ENCODE measurements at places on chromosomes 1 and 21.

GRCh38 chr1:92484472-92485380 lies 2.0 kb downstream of the GFI1 start:
- peak; percentile 45 for DNase-seq

DNA sequence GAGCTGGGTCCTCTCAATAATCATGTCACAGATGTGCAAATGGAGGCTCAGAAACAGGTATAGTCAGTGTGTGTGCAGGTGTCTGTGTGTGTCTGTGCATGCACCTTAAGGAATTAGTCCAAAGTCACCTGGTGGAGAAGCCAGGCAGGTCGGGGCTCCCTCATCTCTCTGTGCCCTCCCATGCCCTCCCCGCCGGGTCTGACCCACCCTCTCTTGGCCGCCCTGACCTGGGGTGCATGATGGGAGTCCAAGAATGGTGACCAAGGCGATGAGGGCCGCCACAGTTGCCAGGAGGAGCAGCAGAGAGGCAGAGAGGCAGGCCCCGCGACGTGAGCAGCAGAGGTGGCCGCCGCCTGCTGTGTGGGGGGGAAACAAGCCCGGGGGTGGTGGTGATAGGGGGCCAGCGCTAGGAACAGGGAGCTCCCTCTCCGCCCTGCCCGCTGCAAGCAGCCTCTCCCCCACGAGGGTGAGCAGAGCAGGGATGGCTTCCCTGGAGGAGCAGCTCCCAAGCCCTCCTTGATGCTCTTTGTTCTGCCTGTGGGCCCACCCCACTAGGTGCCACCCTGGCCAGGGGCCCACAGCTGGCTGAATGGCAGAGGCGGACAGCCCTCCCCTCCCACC lies 3.9 kb downstream of the LDLRAD1 start:
- DNase-seq: no peak

DNA sequence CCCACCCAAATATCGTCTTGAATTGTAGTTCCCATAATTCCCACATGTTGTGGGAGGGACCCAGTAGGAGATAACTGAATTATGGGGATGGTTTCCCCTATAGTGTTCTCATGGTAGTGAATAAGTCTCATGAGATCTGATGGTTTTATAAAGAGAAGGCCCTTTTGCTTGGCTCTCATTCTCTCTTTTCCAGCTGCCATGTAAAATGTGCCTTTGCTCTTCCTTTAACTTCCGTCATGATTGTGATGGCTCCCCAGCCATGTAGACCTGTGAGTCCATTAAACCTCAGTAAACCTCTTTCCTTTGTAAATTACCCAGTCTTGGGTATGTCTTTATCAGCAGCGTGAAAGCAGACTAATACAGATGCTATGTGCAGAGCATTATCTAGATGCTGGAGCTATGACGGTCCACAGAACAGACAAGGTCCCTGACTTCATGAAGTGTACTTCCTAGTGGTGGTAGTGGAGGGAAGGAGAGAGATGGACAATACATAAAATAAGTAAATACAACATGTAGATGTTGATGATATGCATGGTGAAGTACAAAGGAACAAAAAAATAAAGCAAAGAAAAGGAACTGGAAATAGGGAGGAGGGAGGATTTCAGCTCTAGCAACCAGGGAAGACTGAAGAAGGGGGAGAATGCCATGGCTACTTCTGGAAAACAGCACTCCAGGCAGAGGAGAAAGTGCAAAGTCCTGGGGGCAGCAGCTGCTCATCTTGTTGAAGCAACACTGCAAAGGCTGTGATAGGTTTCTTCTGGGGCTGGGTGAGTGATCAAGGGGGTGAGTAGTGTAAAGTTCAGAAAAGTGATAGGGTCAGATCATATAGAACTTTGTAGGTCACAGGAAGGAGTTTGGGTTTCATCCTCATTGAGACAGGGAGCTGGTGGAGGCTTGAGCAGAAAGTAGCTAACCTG lies 6.8 kb upstream of the RCAN1 start:
- no peak for DNase-seq

DNA sequence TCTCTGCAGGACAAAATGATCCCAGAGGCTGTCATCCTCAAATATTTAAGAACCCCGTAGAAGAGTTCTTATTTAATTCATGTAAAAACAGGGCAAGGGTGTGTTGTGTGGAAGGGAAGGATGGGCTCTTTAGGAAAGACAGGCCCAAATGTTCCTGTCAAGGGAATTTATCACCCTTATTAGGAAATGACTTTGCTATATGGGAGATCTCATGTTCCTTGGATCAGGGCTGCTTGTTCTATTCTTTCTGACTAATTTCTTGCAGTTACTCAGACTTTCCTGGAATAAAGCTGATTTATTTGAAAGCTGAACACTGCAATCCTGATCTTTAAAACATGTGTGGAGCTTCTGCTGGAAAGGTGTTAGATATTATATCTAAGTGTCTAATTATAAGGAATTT lies 72.8 kb downstream of the SELENOF start:
- no peak for DNase-seq

DNA sequence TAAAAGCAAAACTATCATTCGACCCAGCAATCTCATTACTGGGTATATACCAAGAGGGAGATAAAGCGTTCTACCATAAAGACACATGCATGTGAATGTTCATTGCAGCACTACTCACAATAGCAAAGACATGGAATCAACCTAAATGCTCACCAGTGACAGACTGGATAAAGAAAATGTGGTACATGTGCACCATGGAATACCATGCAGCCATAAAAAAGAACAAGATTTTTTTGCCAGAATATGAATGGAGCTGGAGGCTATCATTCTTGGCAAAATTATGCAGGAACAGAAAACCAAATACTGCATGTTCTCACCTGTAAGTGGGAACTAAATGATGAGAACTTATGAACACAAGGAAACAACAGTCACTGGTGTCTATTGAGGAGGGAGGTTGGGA lies 79.7 kb downstream of the SLC16A1 start:
- DNase-seq: no peak

DNA sequence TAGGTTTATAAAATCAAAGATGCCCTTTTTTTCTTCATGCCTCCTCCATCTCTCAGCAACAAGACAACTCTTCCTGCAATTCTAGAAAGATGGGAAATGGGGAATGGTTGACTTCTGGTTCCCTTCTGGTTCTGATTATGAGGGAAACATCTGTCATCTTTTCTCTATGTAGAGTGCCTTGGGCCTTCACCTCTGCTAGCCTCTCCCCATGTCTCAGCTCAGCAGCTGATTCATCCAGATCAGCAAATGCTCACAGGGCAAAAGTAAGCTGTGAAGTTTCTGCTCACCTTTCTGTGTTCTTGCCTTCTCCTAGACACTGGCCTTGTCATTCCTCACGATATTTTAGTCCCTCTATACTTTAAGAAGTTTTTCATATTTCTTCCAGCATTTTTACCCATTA lies 17.8 kb upstream of the BECN2 start:
- no peak for DNase-seq

GRCh38 chr1:29271724-29272123 lies 35.4 kb downstream of the PTPRU start:
- no peak for DNase-seq

- DNase-seq: no peak
Measured at GRCh38 chr21:32172106-32172505, 106.7 kb downstream of the MIS18A start.

DNA sequence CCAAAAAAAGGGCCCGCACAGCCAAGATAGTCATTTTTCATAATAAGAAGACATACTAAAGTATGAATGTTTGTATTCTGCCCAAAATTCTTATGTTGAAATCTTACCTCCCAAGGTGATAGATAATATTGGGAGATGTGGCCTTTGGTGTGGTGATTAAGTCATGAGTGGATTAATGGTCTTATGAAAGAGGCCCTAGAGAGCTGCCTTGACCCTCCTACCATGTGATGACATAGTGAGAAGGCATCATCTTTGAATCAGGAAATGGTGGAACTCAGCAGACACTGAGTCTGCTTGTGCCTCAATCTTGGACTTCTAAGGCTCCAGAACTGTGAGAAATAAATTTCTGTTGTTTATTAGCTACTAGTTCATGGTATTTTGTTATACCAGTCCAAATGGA lies 11.8 kb upstream of the RNPC3 start:
- no peak for DNase-seq

GRCh38 chr1:7721940-7722669 lies 49.0 kb upstream of the VAMP3 start:
- no peak for DNase-seq

DNA sequence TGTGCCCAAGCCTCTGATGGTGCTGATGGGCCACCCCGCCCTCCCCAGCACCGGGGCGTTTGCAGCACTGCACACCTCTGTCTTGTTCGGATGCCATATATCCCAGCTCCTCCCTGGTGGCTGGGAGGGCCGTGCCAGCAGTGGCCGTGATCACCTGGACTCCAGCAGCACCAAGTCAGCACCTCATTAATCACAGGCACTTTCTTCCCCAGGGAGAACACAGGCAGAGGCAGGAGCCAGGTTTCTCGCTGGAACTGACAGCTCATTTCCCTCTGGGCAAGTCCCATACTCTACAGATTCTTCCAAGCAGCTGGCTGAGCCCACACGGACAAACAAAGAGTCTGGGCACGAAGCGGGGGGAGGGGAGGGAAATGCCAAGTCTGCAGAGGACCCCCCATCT lies 141.7 kb upstream of the EDN2 start:
- no peak for DNase-seq

DNA sequence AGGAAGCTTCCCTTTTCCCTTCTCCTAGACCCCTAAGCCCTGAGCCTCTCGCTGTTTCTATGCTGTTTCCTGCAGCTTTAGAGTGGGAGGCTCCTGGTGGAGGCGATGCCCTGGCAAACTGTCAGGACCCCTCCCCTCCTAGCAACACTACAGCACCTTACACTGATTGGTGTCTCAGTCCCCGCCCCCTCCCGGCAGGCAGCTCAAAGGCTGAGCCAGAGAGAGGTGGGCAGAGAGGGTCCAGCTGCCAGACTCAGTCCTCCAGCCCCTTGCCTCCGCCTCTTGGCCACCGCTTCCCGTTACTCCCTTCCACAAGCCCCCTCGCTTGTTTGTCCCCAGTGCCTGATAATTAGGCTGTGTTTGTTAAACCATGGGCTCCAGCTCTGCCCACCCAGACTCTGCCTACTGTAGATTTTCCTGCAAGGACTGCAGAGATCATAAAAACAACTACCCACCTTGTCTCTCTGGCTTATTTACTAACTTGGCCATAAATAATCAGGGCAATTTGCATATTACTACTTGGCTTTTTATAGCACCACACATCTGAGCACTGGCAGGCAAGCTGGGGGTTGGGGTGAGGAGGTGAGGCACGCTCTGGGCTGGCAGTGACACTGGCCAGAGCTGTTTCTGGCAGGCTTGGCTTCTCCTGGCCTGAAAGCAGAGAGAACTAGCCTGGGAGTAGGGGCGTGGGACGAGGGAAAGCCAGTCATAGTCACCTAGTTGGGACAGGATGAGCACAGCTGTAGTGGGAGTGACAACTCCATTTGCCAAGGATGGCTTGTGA lies 107.5 kb downstream of the CSMD2 start:
- no peak for DNase-seq

GRCh38 chr1:6775261-6776043 lies 9.8 kb upstream of the CAMTA1 start:
- DNase-seq: no peak

Data from CD4-positive, alpha-beta T cell treated with Interleukin-6 at 100 ng/mL for 8 hours (primary cell).